ENCODE measurements at places on chromosomes 6 and 20.

GRCh38 chr6:40918040-40918651 lies 120.9 kb downstream of the UNC5CL start:
- DNase-seq, result no peak

DNA sequence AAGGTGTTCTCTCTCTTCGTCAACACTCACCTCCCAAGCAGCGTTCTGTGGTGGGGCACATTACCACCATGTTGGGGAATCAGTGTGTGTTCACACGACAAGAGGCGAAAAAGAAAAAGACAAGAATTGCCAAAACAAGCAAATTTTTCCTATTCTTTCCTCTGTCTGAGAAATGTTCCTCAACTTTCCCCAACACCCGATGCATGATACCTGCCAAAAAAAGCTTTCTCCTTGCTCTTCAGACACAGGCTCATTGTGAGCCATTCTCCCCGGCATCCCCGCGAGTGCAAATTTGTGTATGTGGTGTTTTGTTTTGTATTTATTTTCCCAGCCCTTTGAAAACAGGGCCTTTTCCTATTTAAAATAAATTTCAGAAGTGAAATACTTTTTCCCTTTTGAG lies 100.9 kb downstream of the JAG1 start:
- DNase-seq, result no peak

DNA sequence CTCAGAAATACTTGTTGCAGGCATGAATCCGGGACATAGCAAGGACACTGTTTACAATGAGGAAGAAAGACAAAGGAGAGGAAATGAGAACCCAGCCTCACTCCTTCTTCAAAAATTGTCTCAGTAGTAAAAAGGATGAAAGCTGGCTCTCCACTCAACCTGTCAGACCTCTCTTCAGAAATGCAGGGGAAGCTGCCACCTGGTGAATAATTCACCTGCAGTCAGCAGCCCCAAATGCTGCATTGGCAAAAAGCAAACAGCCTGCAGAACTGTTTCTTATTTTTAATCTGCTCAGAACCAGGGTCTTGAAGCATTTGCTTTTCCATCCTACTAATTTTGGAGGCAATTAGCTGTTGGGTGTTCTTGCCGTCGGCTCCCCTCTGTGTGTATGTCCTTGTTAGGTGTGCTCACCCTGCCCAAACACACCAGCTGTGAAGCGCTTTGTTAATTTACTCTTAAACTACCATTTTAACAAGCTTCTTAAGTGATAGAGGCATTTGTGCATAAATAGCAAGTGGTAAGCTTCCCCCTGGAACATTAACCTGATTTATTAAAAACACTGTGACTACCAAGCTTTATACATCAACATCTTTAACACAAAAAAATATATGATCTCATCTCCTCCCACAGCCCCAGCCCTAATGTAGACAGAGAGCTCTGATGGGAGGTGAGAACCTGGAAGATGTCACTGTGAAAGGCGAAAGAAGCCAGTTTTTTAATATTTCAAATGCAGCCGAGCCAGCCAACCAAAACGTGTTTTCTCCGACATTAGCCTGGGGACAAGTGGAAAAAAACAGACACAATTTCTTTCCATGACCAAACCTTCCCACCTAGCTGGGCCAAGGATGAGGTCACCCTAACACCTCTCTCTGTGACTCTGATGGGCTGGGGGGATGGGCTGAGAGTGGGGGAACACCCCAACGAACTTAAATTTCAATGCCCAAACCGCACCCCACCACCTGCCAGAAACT lies 451.0 kb upstream of the SULF2 start:
- DNase-seq, result no peak

GRCh38 chr6:5175635-5176034 lies 85.1 kb downstream of the LYRM4 start:
- DNase-seq, result no peak

DNA sequence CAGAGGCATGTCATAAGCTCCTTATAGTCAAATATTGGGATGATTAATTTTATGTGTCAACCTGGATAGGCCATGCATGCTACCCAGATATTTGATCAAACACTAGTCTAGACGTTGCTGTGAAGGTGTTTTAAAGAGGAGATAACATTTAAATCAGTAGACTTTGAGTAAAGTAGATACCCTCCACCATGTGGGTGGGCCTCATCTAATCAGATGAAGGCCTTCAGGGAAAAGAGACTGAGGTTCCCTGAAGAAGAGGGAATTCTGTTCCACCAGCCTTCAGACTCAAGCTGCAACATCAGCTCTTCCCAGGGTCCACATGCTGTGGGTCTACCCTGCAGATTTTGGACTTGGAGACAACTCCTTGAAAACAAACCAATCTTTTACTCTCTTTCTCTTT lies 11.4 kb upstream of the NEDD9 start:
- no peak for DNase-seq

- DNase-seq, result no peak
Measured at GRCh38 chr20:47972916-47973309, 187.6 kb upstream of the SULF2 start.

DNA sequence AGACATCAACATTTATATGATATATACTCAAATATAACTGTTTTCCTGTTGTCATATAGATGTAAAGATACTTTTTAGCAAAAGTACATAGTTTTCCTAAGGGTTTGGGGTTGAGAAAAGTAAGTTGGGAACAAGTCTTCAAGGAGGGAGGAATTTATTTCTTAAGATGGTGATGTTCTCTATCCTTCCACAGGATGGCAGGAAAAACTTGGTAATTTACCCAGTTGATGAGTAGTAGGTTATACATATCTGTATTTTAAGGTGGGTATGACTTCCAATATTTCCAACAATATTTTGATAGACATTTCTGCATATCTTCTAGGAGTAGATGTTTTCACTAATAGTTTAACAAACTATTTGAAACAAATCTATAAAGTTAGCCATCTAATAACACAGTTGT lies 254.4 kb downstream of the RIMS1 start:
- no peak for DNase-seq

DNA sequence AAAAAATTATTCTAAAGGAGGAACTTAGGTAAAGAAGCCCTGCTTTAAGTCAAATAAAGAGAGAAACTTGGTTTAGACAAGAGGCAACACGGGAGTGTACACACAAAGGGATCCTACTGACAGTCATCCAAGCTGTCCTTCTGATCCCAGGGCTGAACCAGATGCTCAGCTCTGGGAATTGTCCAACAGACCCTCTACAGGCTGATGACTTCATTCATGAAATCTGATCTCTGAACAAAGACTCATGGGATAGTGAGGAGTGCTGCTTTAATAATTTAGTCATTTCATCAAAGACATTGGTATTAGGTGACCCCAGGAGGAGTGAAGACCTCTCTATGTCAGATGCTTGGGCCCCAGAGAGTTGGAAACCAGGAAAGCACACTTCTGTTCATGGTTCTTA lies 65.6 kb upstream of the ARMH2 start:
- DNase-seq, result no peak

DNA sequence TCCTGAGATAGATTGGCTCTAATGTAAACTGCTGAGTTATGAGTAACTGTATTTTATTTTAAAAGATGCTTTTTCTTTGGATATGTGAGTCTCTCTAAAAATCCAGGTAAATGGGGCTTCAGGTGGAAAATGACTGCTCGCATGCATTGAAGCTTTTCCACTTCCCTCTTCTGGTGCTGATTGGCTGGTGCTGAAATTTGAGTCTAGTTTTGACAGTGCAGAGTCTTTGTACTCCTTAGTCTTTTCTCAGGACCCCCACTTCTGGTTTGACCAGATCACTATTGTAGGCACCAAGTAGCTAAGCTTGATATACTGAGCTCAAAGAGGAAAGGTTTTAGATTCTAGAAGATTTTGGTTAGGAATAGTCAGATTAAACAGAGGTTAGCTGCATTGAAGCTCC lies 60.7 kb upstream of the TULP4 start:
- no peak for DNase-seq
